ENCODE measurements at places on chromosomes 7 and 10.

DNA sequence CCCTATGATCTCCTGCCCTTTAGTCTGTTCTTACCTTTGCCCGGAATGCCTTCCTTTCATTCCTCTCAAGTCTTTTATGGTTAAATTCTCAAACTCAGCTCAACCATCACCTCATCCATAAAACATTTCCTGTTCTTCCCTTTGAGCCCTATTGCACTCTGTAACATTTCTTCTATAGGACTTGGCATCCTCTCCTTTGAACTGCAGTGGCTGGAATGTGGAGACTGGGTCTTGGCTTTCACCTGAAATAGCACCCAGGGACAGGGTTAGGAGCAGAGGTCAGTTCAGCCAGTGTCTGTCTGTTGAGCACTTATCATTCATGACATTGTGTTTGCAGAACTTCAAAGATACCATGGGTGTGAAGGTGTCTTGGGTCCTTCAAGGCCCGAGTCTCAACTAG, 7.2 kb downstream of the NFE2L3 start:
- no peak for DNase-seq

DNA sequence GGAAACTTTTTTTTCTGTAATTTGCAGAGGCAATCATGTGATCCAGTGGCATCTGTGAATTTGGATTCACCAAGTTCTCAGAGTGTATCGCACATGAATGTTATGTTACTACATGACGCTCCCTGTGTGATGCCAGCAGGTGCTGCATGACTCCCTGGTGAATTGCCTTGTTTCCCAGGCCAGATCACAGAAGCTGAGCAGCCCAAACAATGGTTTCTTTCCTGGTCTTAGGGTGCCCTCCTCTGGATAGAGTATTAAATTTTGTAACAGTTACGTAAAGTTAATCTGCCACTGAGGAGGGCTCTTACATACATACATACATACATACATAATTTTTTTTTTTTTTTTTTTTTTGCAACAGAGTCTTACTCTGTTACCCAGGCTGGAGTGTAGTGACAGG, 3.6 kb downstream of the ZSCAN21 start:
- DNase-seq, result no peak

DNA sequence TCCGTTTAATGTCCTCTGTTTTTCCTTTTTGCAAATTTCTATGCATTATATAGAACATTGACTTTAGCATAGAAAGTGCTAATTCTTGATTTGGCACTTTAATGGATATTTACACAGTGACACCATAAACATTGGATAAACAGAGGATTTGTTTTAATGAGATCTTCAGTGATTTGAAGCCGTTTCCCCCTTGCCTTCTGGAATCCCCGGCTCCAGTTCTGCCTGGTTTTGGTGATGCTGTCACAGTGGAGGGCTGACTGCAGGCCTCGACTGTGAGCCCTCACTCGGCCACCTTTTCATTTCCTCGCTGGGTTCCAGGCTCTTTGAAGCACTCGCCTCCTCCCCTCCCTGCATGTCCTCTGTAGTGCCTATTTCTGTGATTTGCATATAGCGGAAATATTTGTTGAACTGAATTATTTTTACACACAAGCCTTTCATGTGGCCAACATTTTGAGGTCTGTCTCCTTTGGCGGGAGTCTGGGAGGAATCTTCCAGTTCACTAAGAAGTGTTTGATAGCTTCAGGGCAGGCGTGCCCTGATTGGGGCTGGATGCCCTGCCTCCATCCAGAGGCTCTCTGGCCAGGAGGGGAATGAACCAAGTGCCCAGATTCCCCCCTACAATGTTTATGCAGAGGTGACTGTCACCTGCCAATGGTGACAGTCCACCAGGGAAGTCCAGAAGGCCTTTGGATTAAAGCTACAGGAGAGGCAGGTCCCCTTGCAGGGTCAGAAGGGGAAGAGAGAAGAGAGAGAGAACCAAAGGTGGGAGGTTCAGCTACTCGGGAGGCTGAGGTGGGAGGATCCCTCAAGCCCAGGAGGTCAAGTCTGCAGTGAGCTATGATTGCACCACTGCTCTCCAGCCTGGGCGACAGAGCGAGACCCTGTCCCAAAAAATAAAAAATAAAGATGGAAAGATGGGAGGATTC, 67.5 kb downstream of the CUX1 start:
- DNase-seq, result peak; percentile 31

DNA sequence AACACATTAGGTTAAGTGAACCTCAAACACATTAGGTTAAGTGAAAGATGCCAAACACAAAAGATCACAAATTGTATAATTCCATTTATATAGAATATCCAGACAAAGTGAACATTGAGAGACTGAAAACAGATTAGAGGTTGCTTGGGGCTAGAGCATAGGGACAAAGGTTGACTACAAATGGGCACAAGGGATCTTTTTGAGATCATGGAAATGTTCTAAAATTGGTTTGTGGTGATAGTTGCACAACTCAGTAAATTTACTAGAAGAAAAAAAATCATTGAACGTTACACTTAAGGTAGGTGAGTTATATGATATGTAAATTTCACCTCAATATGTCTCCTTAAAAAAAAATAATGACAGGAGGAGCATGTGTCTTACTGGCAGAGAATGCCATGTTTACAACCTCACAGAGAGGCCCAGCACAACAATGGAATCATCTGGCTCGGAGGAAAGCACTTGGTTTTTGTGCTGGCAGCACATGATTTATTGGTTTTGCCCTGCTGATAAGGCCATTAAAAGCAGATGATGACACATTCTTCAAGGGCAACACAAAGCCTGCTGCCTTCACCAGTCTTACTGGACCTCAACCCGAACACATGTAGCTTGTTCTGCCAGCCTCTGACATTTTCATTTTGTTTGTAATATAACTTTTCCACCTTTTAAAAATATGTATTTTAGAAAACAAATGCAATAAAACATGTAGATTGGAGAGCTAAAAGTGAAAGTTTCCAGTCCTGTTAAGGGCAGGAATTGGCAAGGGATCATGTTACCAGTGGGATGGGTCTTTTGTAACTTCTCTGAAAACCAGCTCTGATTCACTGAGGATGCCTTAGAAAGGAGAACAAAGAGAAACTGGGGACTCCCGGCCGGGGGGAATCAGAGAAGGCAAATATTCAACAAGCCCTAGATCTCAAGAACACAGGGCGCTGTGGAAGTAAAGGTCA, 11.9 kb upstream of the LMOD2 start:
- DNase-seq, result no peak

- DNase-seq, result no peak
These were observed 145.8 kb downstream of the NSUN6 start for GRCh38 chr10:18505456-18506118.

DNA sequence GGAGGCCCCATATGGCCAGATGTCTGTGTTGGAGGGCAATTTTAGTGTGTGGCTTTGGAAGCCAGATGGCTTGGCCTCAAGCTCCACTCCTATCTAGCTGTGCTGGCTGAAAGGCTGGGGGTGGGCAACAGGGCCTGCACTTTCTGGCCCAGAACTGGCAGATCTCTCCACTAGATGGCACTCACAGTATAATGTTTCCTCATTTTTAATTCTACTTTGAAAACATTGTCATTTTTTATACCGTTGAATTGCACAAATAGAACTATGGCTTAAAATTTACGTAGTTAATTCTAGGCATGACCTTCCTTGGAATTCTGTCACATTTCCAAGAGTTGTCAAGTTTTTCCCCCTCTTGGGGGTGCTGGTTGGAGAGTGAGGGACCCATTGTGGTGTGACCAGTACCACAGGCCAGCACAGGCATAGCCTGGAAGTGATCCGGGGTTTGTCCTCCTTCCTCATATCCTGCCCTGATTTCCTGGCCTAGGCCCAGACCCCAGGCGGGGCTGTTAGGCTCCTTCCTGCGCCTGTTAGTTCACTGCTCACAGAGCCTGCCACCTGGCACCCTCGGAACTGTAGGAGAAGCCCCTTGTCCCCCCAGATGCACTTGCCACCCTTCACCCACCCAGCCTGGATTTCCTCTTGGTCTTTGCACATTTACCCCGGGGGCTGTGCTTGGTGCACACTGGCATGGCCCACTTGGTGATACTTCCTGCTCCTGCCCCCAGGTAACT, 52.8 kb downstream of the ARHGAP22 start:
- DNase-seq, result no peak

DNA sequence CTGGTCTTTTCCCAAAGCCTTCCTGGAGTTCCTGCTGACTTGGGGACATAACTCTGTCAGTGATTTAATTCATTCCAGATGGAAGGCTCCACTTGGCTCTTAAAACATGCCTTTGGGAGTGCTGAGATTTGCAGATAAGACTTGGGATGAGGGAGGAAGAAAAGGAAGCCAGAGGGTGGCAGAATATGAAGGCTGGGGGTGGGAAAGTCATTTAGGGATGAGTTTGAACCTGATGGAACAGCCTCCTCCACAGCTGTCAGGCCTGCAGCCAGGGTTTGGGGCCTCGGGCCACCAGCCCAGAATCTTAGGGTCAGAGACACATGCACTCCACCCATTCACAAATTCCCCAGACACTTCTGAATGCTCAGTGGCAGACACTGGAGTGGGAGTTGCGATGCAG, 28.4 kb upstream of the EIF5AL1 start:
- DNase-seq, result no peak

- DNase-seq, result no peak
These were observed 52.1 kb downstream of the SH2D4B start for GRCh38 chr10:80589726-80590373.

GRCh38 chr7:55069271-55069792, 50.5 kb downstream of the EGFR start:
- DNase-seq, result no peak

- no peak for DNase-seq
These were observed 143.5 kb upstream of the ZMIZ1 start for GRCh38 chr10:78925275-78925674.

DNA sequence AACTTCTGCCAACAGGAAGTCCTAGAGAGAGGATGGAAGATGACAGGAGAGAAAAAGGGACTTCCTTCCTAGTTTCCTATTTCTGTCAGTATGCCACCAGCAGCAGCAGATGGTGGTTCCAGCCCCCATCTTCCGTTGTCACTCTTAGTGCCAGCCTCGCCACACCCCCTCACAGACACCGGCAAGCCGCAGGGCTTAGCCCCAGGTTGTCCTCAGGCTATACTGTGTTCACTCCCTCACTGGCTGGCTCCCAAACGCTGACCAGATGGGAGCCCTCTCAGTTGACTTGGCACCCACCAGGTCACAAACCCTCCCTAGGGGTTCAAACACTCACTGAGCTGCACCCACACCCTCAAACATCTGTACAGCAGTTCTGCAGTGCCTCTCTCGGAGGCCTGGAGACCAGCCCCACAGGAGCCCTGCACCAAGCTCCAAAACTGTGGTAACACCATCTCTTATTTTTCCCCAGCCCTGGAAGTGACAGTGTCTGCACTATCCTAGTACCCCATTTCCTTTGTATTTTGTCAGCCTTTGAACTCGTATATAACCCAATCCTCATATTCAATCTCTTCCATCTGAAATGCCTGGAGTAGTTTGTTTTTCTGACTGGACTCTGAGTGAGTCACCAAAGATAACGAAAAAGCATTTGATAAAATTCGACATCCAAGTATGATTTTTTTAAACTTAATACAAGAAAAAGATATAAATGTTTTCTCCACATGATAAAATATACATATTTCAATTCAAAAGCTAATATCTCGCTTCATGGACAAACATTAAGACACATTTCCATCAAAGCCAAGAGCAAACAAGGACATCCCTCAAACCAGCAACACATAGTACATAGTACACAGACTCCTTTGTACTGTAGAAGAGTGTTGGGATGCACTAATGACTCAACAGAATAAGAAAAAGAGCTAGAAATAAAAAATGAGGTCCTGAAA, 34.5 kb downstream of the SMURF1 start:
- DNase-seq, result peak; percentile 5

DNA sequence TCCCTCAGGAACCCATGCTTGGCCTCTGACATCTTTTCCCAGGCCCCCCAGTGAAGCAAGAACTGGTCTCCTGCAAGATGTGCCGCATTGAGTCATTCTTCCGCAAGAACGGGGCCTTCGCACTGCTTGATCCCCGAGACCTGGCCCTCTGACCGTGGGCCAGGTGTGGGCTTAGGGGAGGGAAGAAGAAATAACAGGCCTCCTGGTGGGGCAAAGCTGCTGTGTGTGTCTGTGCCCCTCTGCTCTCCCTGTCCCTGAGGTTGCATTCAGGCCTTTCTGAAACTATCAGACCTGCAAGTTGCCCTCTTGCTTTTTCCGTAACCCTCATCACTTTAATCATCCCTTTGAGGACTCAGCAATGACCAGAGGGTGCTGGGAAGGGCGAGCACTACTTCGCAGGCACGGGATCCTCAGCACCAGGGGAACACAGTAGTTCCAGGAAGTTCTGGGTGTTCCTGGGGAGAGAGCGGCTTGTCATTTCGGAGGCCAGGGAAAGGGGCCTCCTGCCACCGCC, 6.0 kb downstream of the ATP6V1F start:
- DNase-seq, result no peak

- DNase-seq, result no peak
These were observed 308.0 kb upstream of the KCND2 start for GRCh38 chr7:119964788-119965542.

- DNase-seq, result no peak
These were observed 179.2 kb downstream of the DYNC1I1 start for GRCh38 chr7:95951531-95951930.

DNA sequence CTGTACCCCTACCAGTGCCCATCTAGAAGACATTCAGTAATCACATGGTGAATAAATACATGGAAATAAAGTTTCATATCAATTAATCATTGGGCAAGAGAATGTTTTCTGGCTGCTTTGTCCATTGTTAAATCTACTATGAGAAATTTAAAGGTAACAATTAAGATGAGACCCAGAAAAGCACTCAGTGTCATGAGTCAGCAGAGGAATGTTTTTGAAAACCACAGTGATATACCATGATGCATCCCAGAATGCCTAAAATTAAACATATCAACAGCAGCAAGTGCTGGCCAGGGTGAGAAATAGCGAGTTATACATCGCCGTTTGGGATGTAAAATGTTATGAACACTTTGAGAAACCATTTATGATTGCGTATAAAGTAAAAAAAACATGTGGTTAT, 825.3 kb upstream of the C7orf33 start:
- DNase-seq, result no peak

- DNase-seq, result no peak
These were observed 138.2 kb upstream of the SORCS3 start for GRCh38 chr10:104502907-104503306.

- DNase-seq, result no peak
These were observed 211.9 kb downstream of the CXCL12 start for GRCh38 chr10:44172883-44173607.

DNA sequence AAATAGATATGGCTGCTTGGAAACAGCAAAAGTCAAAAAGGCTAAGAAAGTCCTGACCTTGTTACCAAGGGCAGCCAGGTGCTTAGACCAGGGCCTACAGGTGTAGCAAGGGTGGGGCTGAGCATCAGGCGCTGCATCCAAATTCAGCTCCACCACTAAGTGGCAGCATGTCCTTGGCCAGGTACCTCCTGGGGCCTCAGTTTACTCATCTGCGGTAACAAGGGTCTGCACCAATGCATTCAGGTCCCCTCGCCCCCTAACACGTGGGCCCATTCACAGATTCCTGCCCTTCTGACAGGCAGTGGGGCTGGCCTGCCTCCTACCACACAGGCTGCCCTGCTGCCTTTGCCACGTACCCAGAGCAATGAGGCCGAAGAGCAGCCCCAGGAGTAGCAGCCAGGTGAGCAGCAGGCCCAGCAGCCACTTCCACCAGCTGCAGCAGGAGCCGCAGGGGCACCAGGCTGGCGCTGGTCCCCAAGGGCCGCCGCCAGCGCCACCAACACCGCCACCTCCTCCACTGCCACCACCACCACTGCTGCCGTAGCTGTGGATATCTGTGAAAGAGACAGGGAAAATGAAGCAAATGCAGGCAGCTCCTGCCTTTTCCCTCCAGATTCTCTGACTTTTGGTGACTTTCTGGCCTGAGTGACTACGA, 28.9 kb downstream of the COL17A1 start:
- no peak for DNase-seq

- DNase-seq, result no peak
These were observed 16.0 kb upstream of the DNTT start for GRCh38 chr10:96288151-96288621.

- no peak for DNase-seq
These were observed 42.9 kb upstream of the TCERG1L start for GRCh38 chr10:131354380-131354779.

Measured in stimulated activated naive CD4-positive, alpha-beta T cell (primary cell).